NCI-H524 (cell line): ENCODE measurements at places on chromosomes 12 and 14.
A peak's percentile ranks its signal among the peaks of the same experiment; 100 is the strongest.

- no peak for DNase-seq
Measured at GRCh38 chr12:44246482-44247105, 410.7 kb downstream of the TMEM117 start.

DNA sequence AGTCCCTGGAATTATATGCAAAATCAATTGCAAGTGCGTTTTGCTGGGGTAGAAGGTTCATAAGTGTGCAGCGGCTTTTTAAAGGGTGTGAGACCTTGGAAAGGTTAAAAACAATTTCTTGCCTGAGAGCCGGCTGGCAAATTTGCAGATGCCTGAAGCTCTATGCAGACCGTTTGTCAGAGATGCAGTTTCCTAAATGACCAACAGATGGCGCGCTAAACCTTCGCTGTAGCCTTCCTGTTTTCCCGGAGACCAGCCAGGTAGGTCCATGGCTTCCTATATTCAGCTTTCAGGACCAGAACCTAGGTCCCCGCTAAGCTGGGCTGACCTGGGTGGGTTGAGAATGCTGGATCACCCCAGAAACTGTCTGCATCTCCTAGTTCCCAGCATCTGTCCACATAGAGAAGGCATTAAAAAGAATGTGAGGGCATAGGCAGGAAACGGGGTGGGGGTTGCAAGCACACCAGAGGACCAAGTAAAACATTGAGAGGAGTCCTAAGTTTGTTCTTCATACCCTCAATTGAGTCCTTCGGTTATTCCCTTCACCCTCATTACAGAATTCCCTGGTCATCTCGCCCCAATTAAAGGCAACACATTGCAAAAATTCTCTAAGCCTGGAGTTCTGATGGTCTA, 5.7 kb upstream of the NOS1 start:
- peak; percentile 38 for DNase-seq

GRCh38 chr12:131219670-131220330, 266.1 kb downstream of the ADGRD1 start:
- DNase-seq = no peak

GRCh38 chr14:32434180-32434579, 105.1 kb downstream of the AKAP6 start:
- no peak for DNase-seq

DNA sequence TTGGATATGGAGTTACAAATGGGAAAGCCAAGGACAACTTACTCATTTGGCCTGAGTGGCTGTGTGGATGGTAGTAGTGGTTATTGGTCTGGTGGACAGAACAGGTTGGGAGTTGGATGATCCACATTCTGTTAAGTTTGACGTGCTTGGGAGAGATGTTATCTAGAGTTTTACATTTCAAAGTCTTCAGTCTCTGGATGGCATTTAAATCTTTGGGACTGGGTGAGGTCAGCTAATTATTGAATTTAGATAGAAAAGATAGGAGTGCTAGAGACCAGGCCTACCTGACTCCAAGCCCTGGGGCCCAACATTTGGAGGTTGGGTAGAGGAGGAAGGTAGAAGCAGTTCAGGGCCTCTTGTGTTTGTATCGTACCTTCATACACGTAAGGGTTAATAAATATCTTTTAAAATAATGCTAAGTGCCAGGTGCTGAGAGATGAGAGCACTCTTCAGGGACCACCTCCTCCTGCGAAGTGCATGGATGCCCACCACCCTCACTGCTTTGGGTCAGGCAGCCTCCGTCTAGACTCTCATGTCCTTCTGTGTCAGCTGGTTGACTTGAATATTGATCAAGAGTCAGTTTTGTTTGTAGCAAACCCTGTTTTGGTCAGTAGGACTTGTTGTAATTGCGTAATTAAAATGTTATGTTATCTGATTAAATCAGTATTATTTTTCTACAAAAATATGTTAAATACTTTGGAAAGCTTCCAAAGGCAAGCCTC, 460.4 kb upstream of the RGS6 start:
- DNase-seq = no peak

DNA sequence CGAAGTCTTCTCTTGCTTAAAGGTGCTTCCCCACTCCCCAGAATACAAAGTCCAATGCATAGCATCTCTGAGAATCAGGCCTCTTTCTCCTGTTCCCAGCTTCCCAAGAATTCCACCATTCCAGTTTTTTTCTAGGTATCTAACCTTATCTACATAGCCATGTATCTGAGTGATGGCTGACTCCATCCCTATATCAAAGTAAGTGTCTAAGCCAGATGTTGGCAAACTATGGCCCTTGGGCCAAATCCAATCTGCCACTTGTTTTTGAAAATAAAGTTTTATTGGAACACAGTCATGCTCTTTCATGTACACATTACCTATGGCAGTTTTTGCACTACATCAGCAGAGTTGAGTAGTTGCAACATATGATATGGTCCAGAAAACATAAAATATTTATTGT, 129.6 kb downstream of the LLPH start:
- DNase-seq = no peak

DNA sequence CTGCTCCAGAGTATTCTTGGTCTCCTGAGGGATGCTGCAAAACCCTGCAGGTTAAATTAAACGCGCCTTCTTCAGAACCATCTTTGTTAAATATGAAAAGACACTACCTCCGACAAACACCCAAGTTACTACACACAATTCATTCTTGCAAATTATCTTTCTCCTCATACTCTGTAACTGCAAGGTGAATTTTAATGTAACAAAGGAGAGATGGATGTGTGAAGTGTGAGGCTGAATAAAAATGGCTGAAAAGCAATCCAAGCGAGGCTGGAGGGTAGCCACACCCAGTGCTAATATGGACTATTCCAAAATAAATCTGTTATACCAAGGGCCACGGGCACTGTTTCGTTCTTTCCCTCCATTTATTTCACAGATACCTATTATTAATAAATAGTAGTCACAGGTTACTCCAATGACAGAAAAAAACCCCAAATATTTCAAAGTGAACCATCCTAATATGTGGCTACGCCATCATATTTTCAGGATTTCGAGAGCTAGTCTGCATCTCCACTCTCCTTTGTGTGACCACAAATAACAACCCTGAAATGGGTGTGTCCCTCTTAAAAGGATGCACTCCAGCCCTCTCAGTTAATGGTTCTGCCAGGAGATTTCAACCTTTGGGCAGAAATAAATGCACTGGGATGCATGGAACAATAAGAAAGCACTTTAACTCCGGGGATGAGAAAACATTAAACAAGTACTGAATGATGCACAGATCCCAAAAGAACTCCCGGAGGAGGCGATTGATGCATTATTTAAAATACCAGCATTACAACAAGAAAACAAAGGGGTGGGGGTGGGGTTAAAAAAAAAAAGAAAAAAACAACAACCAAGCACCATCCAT, 53.1 kb upstream of the CCDC175 start:
- peak; percentile 81 for DNase-seq

DNA sequence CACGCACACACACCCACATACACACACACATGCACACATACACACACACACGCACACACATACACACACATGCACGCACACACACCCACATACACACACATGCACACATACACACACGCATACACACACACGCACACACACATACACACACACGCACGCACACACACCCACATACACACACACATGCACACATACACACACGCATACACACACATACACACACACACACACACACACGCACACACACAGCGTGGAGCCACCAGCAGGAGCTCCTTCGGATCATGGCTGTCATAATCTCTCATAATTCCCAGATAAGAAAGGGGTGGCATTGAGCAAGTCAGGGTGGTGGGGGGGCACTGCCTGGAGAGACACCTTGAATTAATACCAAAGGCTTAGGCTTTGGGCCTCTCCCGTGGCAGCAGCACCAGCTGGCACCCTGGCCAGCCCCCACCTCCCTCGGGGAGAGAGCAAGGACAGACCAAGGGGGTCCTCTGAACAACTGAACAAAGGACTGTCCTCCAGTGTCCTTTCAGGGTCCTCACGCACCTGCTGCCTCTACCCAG, 21.9 kb downstream of the ANO2 start:
- DNase-seq = peak; percentile 41

- no peak for DNase-seq
Measured at GRCh38 chr12:14314801-14315200, 50.7 kb upstream of the ATF7IP start.
